SIG-M5 (cell line): ENCODE measurements at places on chromosomes 5 and 9.
A peak's percentile ranks its signal among the peaks of the same experiment; 100 is the strongest.

DNA sequence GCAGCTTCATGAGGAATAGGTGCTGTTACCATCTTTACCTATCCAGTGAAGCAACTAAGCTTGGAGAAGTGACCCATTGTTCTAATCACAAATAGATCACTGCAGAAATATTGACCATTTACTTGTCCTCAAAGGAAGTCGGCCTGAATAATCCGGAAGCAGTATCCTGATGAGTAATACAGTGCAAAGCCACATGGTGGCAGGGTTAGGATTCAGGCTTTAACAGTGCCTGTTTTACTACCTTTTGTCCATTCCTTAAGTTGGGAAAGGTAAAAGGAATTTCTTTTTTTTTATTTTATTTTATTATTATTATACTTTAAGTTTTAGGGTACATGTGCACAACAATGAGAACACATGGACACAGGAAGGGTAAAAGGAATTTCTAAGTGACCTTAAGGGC is 336.3 kb downstream of the KDM4C start:
- DNase-seq = no peak

DNA sequence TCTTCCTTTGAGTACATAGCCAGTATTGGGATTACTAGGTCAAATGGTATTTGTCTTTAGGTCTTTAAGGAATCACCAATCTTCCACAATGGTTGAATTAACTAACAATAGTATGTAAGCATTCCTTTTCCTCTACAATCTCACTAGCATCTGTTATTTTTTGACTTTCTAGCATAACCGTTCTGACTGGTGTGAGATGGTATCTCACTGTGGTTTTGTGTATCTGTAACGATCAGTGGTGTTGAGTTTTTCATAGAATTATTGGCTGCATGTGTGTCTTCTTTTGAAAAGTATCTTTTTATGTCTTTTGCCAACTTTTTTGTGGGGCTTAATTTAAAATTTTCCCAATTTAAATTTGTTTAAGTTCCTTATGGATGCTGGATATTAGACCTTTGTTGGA is 81.5 kb upstream of the ASTN2 start:
- no peak for DNase-seq

- DNase-seq = no peak
Measured at GRCh38 chr5:37751227-37751626, 88.6 kb downstream of the GDNF start.

GRCh38 chr5:78234804-78235203 is 59.7 kb downstream of the AP3B1 start:
- no peak for DNase-seq

- peak; percentile 7 for DNase-seq
Measured at GRCh38 chr5:40879163-40879942, 29.9 kb upstream of the C7 start.

GRCh38 chr5:107124376-107124775 is 546.4 kb downstream of the EFNA5 start:
- no peak for DNase-seq

GRCh38 chr5:6766604-6767093 is 53.4 kb downstream of the TENT4A start:
- DNase-seq = no peak

DNA sequence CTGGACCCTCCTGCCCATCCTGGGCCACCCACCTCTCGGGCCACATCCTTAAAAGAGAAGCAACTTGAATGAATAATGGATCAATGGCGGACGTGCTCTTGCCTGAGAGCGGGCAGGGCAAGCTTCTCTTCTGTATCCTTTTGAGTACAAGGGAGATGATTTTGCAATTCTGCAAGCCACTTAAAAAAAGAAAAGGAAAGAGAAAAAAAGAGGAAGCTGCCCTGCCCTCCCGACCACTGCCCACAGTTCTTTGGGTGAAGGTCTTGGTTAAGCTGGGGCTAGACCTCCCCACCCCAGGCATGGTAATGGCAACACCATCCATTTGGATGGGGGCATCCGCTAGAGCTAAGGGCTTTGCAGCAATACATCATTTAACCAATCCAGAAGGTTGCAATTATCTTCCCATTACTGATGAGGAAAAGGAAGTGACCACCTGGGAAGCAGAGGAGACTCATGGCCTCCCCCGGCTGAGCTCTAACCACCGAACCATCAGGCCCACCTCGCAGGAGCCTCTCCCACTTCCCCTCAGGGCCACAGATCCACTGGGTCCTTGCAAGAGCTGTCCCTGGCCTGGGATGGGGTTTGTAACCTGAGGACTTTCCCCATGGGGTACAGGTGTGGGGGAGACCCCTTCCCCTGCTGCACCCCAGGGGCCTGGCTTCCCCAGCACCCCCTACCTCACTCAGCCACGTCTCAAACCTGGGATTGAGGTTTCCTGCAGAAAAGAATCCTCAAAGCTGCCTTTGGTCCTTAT is 27.8 kb upstream of the LAMC3 start:
- peak; percentile 77 for DNase-seq

DNA sequence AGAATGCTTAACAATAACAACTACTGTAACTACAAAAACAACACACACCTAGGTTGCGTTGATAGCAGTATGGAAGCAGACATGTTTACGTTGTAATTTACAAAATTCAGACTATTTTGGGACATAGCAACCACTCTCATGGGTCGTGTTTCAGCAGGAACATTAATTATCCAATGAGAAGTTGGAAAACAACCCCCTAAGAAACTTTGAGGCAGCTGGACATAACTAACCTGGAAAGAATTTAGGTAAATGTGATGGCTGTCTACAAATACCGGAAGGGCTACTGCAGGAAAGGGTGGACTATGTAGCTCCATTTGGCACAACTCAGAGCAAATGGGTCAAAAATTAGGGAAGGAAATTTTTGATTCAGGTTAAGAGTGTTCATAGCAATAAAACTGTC is 409.3 kb downstream of the ADGRV1 start:
- no peak for DNase-seq

DNA sequence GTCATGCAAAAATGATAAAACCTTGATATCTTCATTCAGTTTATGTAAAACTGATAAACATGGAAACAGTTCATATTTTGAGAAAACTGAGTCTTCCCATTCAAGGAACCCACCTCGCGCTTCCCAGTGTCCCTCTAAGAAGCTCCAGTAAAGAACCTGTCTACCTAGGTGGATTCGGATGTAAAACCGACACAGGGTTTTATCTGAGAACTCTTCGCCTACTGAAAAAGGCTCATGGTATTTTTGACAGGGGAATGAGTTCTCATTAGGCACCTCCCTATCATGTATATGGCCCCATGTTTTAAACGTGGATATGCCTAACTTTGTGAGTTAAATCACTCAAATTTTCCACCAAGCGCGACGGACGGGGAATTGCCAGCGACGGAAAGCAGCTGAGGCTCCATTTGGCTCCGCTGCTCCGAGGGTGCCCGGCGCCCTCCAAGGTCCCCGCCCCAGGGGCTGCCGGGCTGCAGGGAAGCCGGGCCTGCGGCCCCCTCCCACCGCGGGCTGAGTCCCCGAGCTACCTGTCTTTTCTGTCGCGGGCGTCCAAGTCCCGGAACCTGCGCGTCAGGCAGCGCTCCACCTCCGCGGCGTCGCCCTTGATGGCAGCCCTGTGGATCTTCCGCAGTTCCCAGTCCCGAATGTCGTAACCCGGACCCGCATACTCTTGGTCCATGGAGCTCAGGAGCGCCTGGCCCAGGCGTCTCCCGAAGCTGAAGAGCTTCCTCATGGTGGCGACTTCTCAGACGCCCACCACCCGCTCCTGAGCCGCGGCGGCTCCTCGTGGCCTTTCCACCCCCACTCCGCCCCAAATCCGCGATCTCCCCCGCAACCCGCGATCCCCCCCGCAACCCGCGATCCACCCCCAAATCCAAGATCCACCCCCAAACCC is 594 bp downstream of the ANKRD18A start:
- DNase-seq = no peak

DNA sequence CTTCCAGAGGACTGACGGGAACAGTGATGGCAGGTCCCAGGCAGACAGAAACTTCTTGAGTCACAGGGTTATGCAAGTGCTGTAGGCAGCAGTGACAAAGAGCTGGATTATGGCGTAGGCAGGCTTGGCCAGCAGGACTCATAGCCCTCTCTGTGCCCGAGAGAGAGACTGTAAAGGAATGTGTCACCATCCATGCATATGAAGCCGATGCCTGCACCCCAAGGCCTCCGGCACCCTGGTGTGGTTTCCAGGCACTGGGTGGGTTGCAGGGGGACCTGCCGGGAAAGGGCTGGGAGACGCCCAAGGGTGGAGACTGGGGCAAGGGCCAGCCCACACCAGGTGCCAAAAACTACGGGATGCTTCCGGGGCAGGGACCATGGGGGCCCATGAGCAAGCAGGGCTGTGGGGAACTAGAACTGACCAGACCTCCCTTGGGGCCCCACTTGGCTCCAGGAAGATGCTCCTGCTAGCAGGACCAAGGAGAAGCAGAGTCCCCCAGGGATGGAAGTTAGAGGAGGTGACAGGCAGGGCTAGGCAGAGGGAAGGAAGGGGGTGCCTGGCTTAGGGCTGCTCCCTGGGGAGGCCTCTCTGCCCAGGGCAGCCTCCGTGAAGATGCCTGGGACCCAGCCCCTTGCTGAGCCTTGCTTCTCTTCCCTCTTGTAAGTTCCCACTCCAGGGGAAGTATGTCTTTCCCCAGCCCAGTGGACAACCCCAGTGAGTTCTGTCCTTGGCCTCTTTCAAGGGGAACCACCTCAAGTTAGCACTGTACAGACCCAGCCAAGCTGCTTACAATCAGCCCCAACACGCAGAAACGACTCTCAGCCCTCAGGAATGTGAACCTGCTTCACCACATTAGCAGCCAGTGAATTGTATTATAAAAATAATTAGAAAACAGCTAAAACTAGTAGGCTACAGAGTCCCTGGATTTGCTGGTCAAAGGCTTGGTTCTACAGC is 10.5 kb upstream of the IPPK start:
- DNase-seq = no peak

GRCh38 chr9:92640398-92641091 is 29.4 kb downstream of the IPPK start:
- DNase-seq = no peak

DNA sequence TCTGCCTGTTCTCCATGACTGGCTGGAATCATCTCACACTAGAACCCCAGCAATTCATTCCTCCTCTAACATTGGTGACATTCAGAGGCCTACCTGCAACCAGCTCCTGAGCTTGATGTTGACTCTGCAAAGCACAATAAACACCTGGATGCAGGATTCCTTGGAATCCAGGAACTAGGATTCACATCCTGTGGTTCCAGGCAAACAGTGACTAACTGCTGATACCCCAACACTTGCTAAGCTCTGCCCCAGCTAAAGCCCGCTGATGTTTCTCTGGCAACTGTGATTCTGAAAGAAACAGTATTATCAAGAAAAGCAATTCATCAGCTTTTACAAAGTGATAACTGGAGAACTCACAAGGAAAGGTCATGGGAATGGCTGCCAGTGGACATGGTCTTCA is 29.2 kb downstream of the SUSD1 start:
- no peak for DNase-seq

DNA sequence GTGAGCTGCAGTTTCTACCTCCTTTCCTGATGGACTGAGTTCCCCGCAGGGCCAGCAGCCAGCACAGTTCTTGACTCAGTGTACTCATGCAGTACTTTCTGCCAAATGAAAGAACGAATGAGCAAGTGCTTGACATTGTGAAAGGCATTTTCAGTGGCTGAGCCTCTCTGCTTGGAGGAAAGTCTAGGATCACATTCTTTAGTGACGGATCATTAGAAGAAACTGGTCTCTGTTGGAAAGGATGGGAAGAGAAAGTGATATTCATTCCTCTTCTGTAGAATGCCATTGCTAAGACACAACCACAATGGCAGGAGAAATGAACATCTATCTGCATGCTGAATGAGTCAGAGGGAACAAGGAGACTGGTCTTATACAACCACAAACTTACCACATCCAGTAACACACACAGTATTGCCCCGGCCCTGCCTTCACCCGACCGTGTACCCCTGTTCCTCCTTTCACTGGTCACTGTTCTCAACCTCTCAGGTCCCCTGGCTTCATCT is 206.9 kb downstream of the CRB2 start:
- peak; percentile 20 for DNase-seq

- no peak for DNase-seq
Measured at GRCh38 chr5:88602584-88602983, 280.4 kb downstream of the MEF2C start.
